Cardiac septum (tissue), 1 donor: ENCODE measurements at places on chromosomes 3 and 15. TPM values are rescaled to one million over a fixed set of nuclear protein-coding genes. Genes with fewer than 3 reads are reported as not detected.

The FAM98B gene
- total RNA-seq: 25.6 TPM

The HERC2 gene
- 65.6 TPM for total RNA-seq

The USP19 gene
- 58.5 TPM for total RNA-seq

The GNB4 gene
- total RNA-seq: 14.7 TPM

DNA sequence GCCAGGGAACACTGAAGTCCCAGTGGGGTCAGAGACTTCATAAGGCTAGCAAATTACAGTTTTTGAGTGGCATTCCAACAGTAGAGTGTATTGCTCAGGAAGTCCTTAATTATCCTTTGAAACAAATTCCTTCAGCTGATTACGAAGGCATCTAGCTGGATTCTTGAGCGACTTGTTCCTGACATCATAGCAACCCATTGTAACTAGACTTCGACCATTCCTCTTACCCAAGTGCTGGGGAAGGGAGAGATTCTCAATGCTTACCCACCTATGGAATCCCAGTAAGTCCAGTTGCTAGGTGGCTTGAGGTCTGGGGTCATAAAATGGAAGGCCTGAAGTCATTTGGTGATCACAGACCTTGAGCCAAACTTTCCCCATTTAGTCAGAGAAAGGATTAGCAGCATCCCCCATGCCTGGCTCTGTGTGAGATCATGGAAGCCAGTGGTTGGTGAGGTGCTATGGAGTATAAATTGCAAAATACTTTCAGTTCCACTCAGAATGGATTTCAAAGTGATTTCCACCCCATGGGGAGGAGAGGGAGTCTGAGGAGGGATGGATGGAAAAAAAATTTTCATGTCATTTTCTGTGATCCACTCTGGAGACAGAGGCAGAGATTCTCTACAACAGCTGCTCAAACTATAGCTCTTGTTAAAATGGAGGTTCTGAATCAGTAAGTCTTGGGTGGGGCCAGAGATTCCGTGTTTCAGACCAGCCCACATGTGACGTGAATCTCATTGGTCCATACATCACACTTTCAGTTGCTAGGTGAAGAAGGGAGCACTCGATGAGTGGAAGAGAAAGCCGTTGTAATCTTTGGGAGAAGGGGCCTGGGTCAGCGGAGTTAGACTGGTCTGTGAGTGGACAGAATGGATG is 45.7 kb downstream of the CD86 start:
- DNase-seq: no peak

GRCh38 chr3:112012205-112012992 is 13.7 kb downstream of the TAGLN3 start:
- no peak for DNase-seq

GRCh38 chr3:194137008-194137505 is 1.1 kb downstream of the HES1 start:
- DNase-seq: peak; percentile 83

DNA sequence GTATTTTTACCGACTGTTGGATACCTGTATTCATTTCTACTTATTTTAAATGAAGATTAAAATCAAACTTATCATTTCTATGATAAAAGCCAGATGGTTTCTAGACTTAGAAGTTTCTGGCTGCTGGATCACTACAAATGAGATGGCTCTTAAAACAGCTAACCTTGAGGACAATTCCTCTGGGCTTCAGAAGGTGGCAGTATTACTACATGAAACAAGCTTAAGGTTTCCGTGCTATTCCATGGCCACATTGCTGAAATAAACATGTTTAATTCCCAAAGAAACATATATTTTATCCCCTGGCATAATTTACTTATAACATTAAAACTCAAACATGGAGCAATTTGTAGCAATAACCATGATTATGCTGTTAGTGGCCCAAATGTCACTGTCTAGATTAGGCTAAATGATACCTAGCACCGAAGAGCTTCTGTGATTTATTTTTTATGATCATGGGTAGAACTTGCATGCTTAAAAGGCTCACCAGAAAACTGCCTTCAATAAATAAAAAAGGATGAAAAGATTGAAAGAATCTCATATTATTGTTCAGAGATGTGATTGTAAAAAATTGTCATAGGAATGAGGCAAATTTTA is 204.0 kb upstream of the NANOGP8 start:
- DNase-seq: no peak

DNA sequence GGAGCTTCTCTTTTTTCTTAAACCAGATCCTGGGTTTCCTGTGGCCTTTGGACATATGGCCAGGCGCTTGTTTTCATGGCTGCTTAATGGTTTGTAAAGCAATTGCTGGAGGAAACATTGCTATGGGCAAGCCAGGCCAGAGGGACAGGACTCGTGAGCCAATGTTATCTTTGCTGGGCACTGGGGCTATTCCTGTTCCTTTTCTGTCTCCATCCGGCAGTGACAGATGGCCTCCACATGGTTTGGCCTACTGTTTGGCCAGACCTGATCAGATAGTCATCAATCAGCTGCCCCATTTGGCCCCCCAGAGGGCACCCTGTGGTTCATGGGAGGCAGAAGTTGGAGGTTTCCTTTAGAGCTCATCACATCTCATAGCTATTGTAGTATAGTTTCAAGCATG is 326.1 kb upstream of the ROPN1 start:
- DNase-seq: no peak

DNA sequence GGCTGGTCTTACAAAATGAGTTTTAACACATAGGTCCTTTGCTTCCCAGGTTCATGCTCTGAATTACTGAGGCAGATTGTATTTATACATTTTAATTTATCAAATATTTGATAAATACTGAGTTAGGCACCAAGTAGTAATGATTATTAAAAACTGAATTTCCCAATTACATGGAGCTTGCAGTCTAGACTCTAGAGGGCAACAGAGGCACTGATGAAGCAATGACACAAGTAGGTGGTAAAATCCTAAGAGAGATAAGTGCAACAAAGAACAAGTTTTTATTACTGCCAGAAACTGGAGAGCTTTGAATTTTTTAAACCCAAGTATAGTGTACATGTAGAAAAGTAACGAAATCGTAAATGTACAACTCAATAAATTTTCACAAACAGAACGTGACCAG is 406.2 kb upstream of the RARB start:
- DNase-seq: no peak
